ENCODE measurements at places on chromosomes 4 and X. TPM values are rescaled to one million over a fixed set of nuclear protein-coding genes. Genes with fewer than 3 reads are reported as not detected.

Gene MAGEB10
- not detected for total RNA-seq

Gene PPP1R2C
- not detected for total RNA-seq

DNA sequence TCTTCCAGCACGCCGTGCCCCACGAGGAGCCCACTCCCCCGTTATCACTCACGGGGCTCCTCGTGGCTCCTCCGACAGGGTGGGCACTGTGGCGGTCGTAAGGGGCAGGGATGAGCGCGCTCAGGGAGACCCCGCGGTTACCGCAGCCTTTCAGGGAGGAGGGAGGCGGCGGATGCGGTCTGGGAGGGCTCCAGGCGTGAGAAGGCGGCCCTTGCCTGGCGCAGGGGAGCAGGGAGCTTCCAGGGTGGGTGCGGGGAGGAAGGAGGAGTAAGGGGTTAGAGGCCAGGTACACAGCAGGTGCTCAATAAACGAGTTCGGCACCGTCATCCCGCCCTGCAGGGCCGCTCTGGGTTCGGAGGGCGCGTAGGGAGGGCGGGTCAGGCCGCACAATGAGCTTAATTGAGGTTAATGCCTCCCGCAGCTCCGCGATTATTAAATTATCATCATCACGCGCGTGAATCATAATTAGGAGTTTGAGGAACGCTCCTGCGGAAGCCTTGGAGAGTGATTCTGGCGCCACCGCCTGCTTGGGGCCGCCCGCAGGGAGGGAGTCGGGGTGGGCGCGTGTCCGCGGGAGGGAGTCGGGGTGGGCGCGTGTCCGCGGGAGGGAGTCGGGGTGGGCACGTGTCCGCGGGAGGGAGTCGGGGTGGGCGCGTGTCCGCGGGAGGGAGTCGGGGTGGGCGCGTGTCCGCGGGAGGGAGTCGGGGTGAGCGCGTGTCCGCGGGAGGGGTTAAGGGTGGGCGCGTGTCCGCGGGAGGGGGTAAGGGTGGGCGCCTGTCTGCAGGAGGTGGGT, 7.6 kb upstream of the NKX1-1 start:
- DNase-seq: no peak

DNA sequence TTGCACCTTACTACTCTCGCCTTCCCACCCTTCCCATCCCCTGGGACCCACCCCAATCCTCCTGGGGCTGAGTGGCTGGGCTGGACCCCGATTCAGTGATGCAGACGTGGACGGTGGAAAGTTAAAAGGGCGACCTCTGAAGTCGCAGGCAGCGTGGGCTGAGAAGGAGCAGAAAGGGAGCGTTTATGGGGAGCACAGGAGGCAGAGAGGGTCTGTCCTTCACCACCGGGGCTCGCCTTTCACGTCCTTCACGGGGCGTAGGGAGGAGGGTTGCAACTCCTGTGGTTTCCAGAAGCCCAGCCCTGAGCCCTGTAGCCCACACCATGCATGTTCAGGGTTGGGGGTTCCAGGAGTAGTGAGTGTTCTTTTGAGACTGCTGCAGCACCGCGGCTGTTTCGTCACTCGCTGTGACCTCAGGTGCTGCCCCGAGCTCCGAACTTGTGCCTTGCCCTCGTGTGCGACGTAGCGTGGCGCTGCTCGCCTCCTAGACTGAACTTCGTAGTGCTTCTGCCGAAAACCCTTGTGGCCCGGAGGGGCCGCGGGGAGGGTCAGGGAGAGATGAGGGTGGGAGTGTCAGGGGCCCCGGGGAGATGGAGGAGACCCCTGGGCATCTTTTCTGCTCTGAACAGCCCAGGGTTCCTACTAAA, 1.6 kb downstream of the NHS start:
- no peak for DNase-seq

- peak; percentile 85 for DNase-seq
Observed at GRCh38 chr4:22485737-22486136, 30.1 kb downstream of the ADGRA3 start.
